ENCODE measurements at places on chromosomes 11 and 22.

GRCh38 chr11:106216281-106216680 is 138.8 kb downstream of the AASDHPPT start:
- DNase-seq, result no peak

GRCh38 chr22:20641919-20642579 is 131.9 kb upstream of the SERPIND1 start:
- DNase-seq, result no peak

DNA sequence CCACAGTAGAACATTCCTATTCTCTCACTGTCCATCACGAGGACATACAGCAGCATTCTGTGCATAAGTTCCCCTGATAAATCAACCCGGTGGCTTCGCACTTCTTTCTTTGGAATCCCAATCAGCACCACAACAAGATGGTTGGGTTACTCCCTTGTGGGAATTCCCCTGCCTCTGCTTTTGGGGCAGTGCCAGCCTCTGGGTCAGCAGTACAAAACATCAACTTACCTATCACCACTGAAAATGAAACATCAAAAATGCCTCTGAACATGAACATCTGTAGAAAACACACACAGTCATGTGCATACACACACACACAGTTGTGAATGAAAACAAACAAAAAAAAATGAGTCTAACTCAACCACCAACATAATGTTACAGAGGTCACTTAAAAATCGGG is 79.3 kb downstream of the KCNA4 start:
- no peak for DNase-seq

DNA sequence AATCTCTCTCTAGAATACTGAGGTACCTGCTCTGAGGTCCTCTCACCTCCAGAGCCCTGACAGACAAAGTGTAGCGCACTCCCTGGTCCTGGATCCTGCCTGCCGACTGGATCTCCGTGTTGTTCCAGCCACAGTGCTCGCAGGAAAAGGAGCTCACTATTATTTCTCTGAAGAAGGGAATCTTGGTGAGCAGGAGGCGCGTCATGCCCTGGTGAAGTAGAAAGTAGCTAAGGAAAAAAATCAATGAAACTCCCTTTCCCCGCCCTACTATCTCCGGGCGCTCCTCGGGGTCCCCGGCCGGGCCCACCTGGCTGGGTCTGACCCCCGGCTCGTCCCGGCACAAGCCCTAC is 412 bp downstream of the ZPR1 start:
- no peak for DNase-seq

DNA sequence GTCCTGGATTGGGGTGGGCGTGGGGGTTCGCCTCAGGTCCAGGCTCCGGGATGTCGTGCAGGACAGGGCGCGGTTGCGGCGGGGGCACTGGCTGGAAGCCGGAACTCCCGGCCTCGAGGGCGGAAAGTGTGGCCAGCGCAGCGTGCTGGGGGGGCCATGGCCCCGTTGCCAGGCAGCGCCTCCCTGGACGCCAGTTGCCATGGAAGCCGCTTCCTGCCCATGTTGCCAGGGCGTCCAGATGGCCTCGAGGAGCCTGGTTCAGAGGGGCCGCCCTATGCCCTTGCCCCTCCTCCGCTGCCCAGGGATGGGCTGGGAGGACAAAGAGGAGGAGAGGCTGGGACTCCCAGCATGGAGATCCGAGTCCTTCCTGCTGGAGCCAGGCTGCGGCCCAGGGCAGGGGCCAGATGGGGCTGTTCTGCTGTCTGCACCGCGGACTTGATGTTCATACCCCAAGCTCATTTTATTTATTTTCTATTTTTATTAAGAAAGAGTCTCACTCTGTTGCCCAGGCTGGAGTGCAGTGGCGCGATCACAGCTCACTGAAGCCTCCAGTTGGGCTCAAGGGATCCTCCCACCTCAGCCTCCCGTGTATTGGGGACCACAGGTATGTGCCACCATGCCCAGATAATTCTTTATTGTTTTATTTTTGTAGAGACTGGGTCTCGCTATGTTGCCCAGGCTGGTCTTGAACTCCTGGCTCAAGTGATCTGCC is 4.6 kb upstream of the CCDC188 start:
- DNase-seq, result no peak

DNA sequence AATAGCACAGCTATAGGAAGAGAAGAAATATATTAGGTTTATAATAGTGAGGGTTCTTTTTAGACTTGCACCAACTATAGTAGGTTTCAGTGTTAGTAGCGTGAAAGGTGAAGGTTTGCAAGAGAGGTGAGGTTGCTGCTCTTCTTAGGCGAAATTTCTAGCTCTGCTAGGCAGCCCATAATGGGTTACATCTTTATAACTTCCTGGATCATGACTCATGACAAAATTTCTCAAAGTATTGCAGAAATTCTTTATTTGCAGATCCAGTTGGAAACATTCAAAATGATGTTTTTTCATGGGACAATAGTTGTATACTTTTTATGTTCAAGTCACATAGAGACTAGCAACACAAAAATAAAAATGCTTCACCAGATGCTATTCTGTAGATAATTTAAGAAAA is 260.0 kb downstream of the SOX6 start:
- no peak for DNase-seq

GRCh38 chr11:97756571-97757335 is 1264.0 kb upstream of the CNTN5 start:
- DNase-seq, result no peak

- peak; percentile 10 for DNase-seq
Measured at GRCh38 chr22:21951931-21952465, 650 bp downstream of the PPM1F start.

DNA sequence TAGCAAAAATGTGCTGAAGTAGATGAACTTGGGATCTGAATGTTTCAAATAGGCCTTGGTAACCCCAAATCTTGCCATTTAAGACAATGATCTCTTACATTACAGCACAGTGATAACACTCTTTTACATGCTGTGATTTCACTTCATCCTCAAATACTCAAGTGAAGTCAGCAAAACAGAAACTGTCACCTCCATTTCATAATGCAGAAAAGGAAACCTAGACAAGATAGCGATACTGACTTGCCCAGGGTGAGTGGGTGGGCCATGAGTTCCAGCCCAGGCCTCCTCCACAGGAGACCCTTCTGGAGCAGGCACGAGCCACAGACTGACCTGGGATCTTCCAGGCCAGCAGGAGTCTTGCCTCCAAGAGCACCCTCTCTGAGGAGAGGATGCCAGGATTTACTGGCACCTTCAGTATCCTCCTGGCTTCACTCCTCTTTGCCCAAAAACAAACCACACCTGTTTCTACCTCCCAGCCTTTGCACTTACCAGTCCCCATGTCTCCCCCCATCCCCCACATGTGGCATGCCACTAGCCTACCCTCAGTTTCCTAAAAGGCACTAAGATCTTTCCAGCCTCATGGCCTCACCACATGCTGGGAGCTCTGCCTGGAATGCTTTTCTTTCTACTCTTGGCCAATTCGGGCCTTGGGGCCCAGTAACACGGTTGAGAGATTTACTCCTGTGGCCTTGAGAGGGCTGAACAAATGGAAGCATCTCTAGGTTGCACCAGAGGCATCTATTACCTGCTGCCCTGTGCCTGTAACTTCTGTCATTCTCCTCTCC is 1.9 kb upstream of the DGAT2 start:
- DNase-seq, result peak; percentile 16

DNA sequence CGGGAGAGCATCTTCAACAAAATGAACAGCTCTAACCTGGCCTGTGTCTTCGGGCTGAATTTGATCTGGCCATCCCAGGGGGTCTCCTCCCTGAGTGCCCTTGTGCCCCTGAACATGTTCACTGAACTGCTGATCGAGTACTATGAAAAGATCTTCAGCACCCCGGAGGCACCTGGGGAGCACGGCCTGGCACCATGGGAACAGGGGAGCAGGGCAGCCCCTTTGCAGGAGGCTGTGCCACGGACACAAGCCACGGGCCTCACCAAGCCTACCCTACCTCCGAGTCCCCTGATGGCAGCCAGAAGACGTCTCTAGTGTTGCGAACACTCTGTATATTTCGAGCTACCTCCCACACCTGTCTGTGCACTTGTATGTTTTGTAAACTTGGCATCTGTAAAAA is 109.9 kb downstream of the ARHGAP8 start:
- no peak for DNase-seq

DNA sequence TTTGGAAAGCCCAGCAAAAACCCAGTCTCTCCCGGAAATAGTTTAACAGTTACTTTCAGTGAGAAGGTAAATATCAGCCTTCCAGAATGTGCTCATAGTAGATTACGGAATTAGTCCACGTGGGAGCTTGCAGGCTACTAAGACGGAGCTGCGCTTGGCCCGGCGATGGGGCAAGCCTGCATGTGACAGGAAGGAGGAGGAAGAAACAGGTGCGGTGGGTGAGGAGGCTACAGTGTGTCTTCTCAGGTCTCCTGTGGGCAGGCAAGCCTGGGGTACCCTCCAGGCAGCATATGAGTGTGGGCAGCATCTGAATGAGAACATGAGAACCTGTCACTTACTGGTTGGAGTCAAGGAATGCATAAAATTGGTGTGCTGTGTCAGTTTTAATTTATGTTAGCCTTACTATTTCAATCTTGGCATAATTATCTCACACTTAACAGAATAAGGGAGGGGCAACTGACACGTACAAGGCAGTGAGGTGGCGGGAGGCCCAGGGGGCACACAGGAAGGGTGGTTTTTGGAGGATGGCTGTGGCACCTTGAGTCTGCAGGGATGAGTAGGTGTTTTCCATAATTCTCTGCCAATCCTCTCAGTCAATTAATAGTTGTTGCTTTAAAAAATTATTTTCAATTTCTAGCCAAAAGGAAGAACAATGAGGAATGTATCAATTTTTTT is 35.7 kb downstream of the CLMP start:
- no peak for DNase-seq

DNA sequence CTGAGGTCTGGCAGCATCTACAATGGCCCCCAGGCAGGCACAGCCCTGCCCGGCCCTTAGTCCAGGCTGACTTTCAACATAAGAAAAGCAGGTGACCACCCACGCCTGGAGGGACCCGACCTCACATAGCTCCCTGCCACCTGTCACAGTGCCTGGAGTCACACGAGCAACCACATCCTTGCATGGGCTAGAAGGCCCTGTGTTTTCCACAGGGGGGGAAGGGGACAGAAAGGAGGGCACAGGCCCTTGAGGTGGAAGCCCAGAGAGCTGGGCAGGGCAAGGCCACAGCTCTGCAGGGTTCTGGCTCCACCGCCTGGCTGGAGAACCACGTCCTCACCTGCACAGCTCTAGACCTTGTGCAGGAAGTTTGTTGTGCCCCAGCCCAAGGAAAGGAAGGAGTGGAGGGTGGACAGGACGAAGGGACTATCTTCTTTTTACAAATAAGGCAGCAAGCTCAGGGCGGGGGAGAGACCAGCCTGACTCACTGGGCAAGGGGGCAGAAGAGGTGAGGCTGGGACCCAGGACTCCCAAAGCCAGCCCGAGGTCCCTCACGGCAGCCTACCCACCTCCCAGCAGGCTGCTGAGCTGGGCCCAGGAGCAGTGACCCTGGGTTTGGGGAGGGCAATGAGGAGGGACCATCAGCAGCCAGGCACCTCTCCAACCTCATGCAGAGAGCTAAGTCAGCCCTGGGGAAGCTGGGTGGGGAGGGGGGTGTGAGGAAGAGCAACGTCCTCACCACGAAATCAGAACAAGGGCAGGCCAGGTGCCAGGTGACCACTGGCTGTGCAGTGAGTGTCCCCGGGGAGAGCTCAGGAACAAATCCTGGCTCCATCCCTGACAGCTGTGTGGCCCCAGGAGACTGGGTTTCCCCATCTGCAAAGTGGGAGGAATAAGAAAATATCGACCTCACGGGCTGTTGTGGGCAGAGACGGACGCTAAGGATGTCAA is 4.3 kb downstream of the C1QTNF6 start:
- DNase-seq, result no peak

GRCh38 chr11:71502871-71503435 is 24.1 kb upstream of the KRTAP5-7 start:
- DNase-seq, result no peak

DNA sequence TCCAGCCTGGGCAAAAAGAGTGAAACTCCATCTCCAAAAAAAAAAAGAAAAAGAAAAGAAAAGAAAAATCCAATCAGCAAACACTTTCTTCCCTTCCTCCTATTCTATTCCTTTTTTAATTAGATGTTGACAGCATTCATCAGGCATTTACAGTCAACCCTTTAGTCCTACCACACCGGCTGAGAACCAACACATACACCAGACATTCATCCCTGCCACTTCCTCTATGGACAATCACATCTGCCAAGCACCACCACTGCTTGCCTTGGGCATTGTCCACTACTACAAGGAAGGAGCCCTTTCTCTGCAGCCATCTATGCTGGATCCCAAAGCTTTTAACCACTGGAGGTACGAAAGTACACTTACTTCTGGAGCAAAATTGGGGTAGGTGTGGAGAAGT is 9.4 kb upstream of the SLN start:
- no peak for DNase-seq

DNA sequence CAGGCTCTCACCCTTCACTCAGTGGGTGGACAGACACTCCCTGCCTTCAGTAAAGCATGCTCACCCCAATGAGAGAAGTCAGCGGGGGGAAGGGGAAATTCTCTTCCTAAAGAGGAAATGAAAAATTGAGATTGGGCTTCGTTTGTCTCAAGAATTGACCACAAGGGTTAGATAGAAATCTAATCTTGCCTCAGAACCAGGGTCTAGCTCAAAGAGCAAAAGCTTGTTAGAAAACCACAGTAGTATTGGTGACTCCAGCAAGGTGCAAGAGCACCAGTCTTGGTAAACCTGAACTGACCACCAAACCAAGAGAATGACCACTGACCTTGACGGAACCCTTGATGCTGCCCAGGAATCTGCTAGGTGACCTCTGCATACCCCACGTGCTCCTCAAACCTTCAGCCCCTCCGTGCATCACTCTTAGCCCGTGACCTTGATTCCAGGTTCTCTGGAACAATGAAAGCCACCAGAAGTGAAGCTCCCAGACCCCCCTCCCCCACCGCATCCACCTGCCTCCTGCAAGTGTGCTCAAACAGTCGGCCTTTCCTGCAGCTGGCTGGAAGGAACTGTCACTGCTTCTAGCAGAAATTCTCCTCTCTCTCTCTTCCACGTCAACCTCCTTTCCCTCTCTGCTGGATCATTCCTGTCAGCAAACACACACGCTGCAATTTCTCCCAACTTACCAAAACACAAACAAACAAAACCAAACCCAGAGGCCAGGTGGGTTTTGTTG is 3.1 kb upstream of the TMA7B start:
- DNase-seq, result no peak

DNA sequence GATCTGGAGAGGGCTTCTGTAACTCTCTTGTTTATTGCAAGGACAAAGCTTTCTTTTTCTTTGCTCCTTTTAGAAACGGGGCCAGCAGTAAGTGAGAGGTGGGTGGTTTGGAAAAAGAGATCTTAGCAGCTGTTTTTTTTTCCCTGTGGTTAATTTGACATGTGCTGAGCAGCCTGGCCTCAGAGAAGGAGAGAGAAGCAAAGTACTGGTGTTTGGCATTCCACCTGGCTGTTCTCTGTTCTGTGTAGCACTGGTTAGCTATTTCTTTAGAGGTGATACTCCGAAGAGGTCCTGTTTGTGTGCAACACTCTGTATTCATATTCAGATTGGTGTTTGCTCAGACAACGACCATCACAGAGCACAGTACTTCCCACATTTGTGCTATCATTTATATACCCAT is 80.8 kb upstream of the SORL1-AS1 start:
- DNase-seq, result no peak

Data from T-helper 2 cell (primary cell).